ENCODE measurements at places on chromosomes 4 and X.

DNA sequence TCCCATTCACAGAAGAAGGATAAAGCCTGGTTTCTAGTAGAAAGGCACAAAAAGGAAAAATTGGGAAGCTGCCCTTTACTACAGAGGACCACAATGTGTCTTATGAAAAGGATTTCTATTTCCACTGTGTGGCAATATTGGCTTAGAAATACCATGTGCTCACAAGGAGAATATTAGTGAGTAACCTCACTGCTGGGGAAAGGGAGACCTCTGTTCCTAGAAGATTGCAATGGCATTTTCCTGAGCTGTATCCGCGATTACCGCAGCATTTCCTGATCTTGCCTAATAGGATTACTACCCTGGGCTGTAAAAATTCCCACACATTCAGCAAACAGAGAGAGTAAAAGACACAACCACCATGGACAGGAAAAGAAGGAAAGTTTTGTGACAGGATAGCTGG, 308.8 kb upstream of the TECRL start:
- DNase-seq, result no peak

GRCh38 chrX:53078943-53079342, 3.2 kb upstream of the TSPYL2 start:
- DNase-seq, result no peak

GRCh38 chr4:138961129-138961528, 54.5 kb upstream of the NOCT start:
- no peak for DNase-seq

GRCh38 chr4:172202480-172203076, 389.4 kb downstream of the GALNTL6 start:
- DNase-seq, result no peak
